Nasal cavity respiratory epithelium epithelial cell of viscerocranial mucosa (primary cell): ENCODE measurements at places on chromosomes 6 and 20. TPM values are rescaled to one million over a fixed set of nuclear protein-coding genes. Genes with fewer than 3 reads are reported as not detected.

Gene FGD2
- under 0.01 and 0.07 TPM in 2 replicates for total RNA-seq

Gene FRK
- total RNA-seq, result 1.0 and 7.9 TPM in 2 replicates

Gene FOXC1
- 6.2 and 6.9 TPM in 2 replicates for total RNA-seq

Gene C6orf163
- total RNA-seq, result 0.68 and 3.2 TPM in 2 replicates

Gene ARMC12
- 0.57 and 1.0 TPM in 2 replicates for total RNA-seq

Gene ATRN
- total RNA-seq, result 52.3 and 91.4 TPM in 2 replicates

Gene MRPL14
- 32.5 and 58.4 TPM in 2 replicates for total RNA-seq
